ENCODE measurements at places on chromosomes 2 and 18.

DNA sequence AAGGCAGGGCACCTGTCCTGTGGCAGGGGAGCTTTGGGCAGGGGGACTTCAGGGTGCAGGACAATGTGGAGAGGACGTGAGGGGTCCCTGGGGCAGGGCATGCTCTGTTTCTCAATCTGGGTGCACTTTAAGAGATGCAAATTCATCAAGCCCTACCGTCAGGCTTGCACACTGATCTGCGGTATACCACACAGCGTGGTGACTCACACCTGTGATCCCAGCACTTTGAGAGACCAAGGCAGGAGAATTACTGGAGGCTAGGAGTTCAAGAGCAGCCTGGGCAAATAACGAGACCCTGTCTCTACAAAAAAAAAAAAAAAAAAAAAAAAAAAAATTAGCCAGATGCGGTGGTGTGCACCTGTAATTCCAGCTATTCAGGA is 10.2 kb upstream of the GPC1 start:
- DNase-seq = no peak

GRCh38 chr2:14601156-14601770 is 31.3 kb upstream of the LRATD1 start:
- no peak for DNase-seq

DNA sequence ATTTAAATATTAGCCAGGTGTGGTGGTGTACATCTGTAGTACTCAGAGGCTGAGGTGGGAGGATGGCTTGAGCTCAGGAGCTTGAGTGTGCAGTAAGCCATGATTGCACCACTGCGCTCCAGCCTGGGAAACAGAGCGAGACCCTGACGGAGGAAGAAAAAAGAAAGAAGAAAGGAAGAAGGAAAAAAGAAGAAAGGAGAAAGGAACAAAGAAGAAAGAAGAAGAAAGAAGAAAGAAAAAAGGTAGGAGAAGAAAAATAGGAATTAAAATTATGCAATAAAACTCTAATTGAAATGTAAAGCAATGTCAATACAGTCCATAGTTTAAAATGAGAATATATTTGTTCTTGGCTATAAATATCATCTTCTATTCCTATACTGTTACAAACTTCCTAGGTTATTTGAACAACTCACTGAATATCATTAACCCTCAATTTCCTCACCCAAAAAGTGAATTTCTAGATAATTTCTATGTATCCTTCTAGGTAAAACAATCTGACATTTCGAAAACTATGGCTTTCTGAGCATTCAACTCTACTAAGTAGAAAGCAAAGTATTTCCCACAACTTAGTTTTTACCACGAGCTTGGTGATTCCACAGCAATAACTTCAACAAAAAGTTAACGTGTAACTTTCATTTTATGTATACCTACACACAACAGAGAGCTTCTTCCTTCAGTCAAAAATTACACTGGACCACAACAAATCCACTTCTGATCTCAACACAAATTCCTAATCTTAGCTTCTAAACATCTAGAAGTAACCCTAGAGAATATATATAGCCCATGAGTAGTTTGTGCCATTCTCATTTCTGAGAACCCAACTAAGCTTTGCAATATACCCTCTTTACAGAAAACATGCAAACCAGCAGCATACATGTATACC is 19.7 kb downstream of the LPIN2 start:
- DNase-seq = no peak

DNA sequence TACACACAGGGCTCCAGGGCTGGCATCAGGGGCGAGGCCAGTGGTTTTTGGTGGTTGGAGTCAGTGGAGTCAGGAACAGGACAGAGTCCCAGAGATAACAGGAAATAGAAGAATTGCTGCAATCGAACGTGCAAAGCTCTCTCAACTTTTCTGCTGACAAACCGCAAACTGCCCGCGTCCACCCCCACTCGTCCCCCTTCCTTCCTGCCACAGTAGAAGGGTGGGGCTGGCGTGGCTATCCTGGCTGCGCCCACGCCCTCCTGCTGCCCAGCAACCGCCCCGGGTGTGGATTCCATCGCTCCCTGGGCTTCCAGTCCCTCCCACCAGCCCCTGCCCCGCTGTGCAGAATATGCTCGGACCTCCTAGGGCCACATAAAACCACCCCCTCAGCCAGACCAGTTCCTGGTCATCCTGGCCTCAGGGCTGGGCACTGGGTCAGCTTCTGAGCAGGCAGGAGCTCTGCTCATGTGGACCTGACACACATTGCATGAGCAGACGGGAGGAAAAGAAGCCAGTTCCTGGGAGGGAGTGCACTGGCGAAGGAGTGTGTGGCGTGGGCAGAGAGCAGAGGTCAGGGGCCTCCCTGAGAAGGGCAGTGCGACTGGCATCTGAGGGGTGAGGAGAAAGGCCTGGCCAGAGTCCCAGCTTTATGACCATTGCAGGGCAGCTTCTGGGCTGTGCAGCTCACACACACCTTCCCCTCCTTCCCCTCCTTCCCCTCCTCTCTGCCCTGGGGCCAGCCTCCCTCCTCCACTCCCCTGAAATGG is 85.4 kb upstream of the ATG16L1 start:
- DNase-seq = peak; percentile 10

DNA sequence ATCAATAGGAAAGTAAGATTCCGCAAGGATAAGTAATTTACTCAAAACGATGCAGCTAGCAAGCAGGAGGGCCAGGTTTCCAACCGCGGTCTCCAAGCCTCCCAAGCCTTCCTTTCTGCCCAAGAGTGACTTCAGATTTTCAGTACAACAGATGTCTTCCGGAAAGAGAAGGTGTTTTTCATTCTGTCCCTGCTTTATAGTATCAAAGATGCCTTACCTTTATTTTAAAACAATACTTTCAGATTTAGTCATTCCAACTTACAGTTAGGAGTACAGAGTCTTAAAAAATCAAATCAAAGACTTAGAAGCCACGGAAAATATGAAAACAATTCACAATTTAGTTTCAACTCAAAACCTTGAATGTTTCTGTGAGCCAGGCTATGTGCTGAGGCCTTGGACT is 43.6 kb downstream of the CYB5A start:
- DNase-seq = no peak

- no peak for DNase-seq
Observed at GRCh38 chr2:38932586-38932985, 42.9 kb downstream of the ARHGEF33 start.

DNA sequence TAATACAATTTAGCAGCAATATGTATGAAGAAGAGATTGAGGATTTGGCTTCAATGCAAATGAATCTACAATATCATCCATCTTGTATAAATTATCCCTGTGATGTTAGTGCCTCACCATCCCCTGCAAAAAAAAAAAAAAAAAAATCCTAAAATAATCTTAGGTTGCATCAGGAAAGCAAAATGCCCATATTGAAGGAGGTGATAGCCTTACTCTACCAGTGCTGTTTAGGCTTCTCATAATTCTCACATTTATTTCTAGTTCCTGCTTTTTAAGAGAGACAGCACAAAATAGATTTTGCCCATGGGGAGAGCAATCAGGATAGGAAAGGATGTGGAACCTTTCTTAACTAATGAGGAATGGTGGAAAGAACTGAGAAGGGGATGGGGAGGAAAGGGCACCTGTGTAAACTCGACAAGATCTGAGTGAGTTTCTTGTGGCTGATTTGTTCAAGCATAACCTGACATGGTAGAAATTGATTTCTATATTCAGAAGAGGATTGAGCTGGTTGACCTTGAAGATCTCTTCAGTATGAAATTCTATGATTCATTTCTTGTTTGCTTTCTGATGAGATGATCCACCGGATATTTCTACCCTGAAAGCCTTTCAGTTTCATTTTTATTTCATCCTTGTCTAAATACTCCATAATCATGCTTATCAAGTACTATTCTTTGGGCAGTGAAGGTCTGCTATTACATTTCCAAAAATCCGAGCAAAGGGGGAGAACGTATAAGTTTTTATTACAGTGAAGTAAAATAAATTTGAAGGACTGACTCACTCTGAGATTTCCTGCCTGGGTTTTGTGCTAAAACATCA is 391.2 kb downstream of the PTPRM start:
- no peak for DNase-seq

- DNase-seq = no peak
Observed at GRCh38 chr2:29446847-29447246, 331.6 kb downstream of the CLIP4 start.

- no peak for DNase-seq
Observed at GRCh38 chr2:61575447-61575859, 37.3 kb upstream of the XPO1 start.

DNA sequence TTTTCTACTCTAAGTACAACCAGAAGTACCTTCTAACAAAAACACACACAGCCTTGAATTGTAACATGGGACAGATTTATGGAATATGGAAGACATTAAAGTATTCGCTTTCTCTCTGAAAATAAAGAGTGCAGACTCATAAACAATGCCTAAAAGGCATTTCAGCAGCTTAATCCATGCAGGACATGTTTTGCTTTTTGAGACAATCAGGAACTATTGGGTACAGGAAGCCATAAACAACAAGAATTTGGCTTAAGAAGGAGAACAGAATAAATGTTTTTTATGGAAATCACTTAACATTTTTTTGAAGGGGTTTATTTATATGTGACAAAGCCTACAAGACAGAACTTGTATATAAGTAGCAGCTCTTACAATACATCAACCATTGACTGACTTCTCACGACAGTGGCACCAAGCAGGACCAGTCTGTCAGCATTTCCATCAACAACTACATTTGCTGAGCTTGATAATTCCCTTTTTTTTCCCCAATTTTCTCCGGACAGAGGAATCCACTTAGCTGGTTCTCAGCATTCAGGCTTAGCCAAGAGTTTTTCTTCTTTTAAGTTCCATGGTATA is 140.1 kb downstream of the EXOC6B start:
- DNase-seq = no peak

DNA sequence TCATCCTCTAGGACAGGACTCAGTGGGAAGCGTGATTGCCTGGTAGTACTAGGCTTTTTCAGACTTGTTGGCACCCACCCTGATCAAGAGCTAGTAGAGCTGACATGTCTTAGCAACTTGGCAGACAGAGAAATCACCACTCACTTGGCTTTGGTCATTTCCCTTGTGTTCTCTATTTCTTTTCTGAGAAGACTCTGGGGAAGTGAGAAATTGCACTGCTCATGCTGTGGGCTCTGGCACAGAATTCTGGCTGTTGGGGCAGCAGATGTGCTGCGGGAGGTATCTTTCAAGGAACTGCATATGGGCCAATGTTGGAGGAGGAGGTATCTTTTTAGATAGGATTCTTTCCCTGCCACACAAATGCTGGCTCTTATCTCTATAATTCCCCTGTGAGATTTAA is 529.1 kb upstream of the MEX3C start:
- no peak for DNase-seq

GRCh38 chr2:45812011-45812500 is 160.6 kb downstream of the PRKCE start:
- no peak for DNase-seq
